ENCODE measurements at places on chromosomes 6 and 20.

GRCh38 chr20:61031101-61031830, 220.8 kb upstream of the CDH4 start:
- DNase-seq: no peak

GRCh38 chr6:40848038-40848437, 191.0 kb downstream of the UNC5CL start:
- DNase-seq: no peak

DNA sequence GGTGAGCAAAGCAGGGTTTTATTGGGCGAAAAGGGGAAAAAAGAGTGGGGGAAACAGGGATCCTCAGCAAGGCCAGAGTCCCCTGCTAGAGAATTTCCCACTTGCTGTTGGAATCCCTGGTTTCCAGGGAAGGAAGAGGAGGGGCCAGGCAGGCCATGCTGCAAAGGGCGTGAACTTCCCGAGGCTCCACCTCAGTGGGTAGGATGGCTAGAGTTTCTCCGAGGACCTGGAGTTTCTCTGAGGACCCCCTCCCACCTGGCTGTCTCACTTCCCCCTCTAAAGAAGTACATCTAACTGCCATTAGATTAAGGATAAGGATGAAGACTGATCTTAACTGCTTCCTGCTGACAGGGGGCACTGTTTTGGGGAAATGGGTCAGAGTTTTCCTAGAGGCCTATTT, 1239.3 kb upstream of the GJE1 start:
- DNase-seq: no peak

GRCh38 chr6:40764726-40765125, 177.6 kb upstream of the LRFN2 start:
- no peak for DNase-seq

DNA sequence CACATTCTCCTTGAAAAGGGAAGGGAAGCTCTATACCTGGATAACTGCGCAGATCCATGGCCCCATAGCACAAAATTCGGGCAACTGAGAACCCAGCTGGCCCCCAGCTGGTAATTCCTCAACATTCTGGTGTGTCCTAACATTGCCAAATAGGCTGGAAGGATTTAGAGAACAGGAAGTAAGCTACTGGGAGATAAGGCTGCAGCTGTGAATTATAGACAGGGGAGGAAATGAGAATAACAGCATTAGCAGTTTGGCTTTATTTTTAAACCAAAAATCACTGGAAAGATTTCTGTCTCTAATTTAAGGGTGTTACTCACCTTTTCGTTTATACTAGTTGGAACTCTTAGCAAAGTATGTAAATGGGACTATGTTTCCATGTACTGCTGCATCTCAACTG, 97.2 kb downstream of the TULP4 start:
- DNase-seq: peak; percentile 40

Data from HuH-7 (cell line).